ENCODE measurements at places on chromosomes 7 and 10.

DNA sequence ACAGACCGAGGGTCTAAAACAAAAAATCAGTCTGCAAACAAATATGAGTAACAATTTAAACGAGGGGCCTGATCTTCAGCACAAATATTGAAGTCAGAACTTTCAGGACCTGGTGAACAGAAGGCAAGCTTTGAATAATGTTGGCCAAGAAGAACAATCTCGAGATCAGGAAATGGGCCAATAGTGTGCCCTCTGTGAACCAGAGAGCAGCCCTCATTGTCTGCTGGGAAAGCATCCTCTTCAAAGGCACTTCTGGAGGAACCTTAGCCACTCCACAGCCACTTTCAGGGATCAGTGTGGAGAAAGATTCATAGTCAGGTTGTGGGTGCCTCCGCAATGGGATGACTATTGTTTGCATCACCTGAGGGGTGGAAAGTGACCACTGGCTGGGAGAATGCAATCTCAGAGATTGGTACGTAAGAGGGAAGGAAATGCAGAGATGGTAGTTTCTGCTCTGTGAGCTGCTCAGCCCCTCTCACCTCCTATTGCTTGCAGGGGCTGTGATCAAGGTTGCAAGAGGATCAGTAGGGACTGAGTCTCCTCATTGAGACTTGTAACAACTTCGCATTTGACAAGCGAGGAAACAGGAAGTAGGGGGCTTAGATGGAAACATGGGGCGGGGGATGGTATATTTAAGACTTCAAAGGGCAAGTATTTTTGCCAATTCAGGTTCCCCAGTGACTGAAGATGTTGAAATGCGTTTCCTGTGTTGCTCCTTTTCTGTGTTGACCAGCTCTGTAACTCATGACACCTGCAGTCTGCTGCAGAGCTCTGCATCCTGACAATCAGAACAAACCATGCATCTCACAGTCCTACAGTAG lies 28.4 kb upstream of the IFRD1 start:
- DNase-seq, result peak; percentile 48

GRCh38 chr7:2124604-2125345 lies 108.0 kb downstream of the MAD1L1 start:
- no peak for DNase-seq

DNA sequence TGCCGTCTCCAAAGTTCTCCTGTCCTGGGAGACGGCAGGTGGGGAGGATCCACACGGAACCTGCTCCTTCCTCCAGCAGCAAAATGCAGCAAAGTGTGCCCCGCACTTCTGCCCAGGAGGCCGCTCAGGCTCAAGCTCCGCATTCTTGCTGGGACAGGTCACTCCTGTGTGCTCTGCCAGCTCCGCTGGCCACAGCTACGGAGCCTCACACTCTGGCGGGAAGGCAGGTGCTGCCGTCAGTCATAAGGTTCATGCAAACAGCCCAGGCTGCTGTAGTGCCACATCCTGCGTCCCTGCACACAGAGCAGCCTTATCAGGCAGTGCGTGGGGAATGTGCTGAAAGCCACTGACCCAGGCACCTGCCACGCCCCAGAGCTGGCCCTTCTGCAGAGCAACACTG lies 22.4 kb downstream of the ADGRA1 start:
- DNase-seq, result no peak

GRCh38 chr7:157832421-157832820 lies 495.6 kb downstream of the DNAJB6 start:
- DNase-seq, result no peak

DNA sequence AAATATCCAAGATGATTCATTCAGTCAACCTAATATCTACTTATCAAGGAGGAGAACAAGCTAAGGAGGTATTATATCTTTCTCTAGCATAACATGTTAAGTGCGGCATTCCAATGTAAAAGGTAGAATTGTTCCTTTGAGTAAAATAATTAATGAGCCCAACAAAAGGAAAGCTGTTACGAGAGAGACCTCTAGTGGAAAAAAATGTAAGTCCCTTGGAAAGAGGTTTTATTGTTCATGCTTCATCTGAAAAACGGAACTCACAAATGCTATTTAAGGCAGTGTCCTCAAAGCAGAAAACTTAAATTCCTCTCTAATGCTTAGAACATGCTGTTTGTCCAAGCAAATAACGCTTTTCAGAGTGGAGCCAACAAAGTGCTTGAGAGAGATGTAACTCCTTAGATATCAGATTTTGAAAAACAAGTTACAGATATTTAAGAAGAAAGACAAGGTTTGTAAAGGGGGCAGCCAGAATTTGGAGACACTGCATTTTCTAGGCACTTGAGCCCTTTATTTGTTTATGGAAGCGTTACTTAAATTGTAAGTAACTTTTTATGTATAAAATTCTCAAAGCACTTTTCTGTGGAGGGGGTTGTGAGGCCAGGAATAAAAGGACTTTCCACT lies 119.9 kb downstream of the TFEC start:
- DNase-seq, result peak; percentile 49

Data from cardiac fibroblast (primary cell).